ENCODE measurements at places on chromosomes 13 and 19.

- no peak for DNase-seq
Observed at GRCh38 chr13:77868717-77869116, 49.9 kb downstream of the EDNRB start.

DNA sequence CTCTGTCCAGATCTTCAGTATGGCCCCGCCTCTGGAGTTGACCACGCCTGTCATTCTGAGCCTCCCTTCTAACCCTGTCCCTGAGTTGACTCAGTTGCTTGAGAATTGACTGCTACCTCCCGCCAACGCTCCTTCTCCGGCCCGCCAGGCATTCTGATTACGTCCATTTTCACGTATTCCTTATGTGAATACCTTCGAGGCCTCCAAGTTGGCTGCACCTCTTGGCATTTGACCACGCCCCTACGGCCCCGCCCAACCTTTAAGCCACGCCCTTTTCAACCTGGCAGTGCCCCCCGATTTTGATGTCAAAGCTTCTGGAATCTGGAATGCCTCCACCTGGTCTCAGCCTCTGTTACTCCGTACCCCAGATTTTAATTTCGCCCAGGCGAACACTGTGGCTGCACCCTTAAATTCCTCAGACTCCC lies 1.7 kb upstream of the EML2 start:
- DNase-seq = no peak

GRCh38 chr19:50412419-50412818 lies 6.3 kb upstream of the SPIB start:
- no peak for DNase-seq

- no peak for DNase-seq
Observed at GRCh38 chr19:39194832-39195542, 1.8 kb upstream of the NCCRP1 start.

GRCh38 chr19:38583219-38583984 lies 34.4 kb downstream of the MAP4K1 start:
- DNase-seq = no peak

GRCh38 chr19:2140138-2140569 lies 11.2 kb downstream of the AP3D1 start:
- no peak for DNase-seq

GRCh38 chr13:92530364-92530763 lies 696.2 kb upstream of the GPC6 start:
- no peak for DNase-seq

GRCh38 chr19:32540621-32541020 lies 40.4 kb upstream of the PDCD5 start:
- no peak for DNase-seq

DNA sequence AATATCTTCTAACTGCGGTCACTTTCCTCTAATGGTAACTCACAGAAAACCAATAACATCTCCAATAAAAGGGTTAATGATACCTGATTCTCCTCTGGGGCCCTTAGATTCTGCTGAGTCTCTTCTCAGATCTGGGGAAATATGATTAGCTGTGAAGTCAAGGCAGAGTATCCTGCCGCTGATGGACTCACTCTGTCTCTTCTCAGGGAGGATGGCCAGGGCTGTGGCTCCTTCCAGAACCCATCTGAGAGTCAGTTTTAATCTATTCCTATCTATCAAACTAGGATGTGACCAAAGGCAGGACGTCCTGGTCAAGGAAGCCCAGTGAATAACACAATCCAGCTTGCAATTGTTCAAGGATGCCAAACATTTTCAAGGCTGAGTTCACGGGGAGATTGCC lies 109.8 kb downstream of the SLC10A2 start:
- no peak for DNase-seq

DNA sequence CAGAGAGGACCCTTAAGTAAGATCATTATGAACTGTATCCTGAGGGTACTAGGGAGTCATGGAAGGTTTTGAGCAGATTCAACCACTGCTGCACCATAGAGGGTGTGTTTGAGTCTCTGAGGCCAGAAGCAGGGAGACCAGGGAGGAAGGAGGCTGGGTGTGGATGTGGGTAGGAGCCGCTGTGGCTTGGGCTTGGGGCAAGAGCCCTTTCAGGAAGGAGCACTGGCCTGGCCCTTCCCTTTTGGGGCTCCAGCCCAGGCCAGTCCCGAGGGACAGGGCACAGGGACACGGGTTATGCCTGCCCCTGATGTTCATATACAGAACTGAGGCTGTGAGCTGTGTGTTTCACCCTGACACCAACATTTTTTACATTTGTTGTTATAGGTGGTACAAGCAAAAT lies 7.2 kb downstream of the CIC start:
- no peak for DNase-seq

- no peak for DNase-seq
Observed at GRCh38 chr19:43723588-43723987, 7.7 kb downstream of the IRGC start.

DNA sequence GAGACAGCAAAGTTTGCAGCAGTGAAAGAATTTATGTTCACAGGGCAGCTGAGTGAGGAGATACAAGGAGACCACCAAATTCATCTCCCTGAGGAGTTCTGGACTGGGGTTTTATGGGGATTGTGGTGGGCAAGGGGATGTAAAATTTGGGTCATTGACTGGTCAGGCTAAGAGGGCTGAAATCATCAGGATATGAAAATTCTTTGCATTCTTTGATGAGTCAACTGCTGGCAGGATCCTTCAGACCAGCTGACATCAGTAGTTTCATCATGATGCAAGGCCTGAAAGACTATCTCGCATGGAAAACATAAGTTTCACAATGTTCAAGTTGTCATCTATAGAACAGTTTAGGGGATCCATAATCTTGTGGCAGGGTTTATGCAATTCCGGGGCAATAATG lies 869.5 kb upstream of the PCDH9 start:
- DNase-seq = no peak

DNA sequence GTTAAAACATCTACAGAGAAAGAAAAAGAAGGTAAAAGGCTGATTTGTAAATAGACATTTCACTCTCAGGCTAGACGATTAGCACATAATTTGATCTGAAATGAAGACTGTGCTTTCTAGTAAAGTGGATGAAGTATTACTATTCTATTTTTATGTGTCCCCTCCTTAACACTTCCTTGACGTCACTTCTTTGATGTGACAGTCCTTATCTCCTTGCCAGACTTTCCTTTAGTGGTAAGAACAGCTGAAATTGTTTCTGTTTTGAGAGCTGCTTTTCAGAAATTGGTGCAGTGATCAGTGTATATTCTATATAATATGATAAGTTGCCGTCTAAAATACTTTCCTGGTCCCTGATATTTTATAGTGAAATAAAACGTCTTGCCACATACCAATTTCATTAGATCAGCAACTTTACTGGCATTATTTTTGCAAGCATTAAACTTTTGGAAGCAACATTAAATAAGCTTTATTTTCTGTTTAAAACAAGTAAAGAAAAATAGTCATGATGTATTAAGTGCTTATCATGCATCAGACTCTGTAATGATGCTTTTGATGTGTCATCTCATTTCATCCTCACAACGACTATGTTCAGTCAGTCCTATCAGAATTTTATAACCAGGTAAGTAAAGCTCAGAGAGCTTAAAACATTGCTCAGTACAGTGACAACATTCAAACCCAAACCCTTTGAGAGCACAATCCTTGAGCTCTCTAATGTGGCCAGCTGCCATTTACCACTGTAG lies 210.3 kb upstream of the PCDH9 start:
- DNase-seq = no peak

- no peak for DNase-seq
Observed at GRCh38 chr13:75417656-75418055, 64.3 kb downstream of the TBC1D4 start.

- no peak for DNase-seq
Observed at GRCh38 chr13:29801737-29802305, 48.6 kb downstream of the UBL3 start.

- no peak for DNase-seq
Observed at GRCh38 chr13:110308656-110309359, 1.7 kb downstream of the COL4A2 start.

GRCh38 chr13:30868799-30869470 lies 37.1 kb upstream of the MEDAG start:
- no peak for DNase-seq

DNA sequence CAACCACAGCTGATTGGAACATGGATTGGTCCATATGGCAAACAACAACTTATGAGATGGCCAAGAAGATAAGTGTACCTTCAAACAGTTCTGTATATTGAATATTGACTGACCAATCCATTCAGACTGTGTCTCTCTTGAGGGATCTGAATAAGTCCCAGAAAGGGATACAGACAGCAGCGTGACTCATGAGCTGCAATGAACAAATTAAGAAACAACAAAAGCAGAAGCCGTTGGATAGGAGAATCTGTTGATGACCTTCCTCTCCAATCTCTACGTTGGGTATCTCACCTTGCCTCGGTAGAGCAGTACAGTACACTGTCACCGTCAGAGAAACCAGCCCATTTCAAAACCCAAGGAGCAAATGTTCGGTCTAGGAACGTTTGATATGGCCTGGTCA lies 21.3 kb downstream of the MBD3L2B start:
- DNase-seq = no peak

- DNase-seq = no peak
Observed at GRCh38 chr13:35771898-35772297, 295.4 kb upstream of the MAB21L1 start.

DNA sequence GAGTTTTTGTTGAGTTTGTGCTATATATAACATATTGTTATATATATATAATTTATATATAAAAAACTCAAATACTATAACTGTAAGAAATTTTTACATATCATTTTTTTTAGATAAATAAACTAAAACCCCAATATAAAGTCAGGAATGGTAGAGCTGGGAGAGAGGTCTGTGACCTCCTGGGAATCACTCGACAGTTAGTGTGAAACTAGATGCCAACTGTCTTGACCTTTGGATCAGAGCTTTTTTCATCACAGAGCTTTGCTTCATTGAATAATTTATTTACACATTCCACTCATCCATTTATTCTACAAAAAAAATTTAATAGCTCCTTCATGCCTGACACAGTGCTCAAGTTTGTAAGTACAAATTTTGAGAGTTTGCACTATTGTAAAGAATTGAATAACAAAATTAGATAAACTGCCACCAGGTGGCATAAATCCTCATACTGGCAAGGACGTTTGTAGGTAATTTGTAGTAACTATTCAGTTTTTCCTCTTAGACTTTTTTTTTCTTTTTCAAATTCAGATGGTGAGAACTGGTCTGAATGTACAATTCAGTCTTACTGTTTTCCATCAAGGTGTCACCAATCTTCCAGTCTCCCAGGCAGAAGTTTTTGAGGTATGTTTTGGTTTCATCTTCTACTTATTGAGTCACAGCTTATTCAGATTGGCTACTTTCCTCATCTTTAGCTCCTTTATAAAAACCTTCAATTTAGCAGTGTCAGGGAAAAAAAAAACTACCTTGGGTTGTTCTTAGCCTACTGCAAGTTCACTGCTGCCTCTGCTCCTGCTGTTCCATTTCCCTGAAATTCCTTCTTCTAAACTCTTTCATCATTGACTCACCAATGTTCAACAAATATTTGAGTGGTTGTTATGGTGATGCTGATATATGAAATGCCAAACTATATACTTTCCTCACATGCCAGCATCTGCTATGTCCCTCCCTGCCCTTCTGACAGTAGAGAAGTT lies 28.7 kb downstream of the LACC1 start:
- no peak for DNase-seq

GRCh38 chr13:103531278-103531677 lies 465.1 kb upstream of the SLC10A2 start:
- DNase-seq = no peak

- DNase-seq = no peak
Observed at GRCh38 chr13:24141333-24141910, 19.1 kb upstream of the SPATA13 start.

DNA sequence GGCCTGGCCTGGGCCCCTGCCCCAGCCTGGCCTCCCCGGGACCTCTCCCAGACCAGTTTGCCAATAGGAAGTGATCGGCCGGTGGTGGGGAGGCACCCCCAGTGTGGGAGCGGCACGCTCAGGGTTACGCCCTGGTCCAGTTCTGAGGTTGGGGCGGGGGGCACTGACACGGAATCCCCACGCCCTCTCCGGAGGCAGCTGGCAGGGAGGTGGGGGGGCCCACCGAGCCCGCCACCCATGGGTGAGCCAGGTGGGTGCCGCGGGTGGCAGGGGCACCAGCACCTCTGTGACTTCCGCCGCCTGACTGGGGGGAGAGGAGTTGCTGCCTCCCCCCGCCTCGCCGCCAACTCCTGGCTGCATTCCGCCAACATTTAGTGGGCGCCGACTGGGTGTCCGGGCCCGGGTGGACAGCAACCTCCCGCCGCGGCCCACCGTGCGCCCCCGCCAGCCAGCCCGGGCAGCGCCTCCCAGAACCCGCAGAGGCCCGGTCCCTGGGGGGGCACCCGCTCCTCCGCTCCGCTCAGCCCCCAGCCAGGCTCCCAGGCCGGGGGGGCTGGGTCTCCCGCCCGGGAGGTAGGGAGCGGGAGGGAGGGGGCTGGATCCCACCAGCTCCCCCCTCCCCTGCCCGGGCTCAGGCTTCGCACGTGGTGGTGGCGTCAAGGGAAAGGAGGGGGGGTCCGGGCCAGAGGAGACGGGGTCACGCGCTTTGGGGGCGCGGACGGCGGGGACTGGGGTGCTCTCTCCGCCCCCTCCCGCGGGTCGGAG lies 2.0 kb downstream of the ZBTB7A start:
- DNase-seq = peak; percentile 65

- DNase-seq = peak; percentile 43
Observed at GRCh38 chr19:17718947-17719711, at the start of gene MAP1S. TSS of gene MAP1S (plus strand) at chr19:17719480. CDS start at chr19:17719503, 23 bp downstream.

- DNase-seq = no peak
Observed at GRCh38 chr13:23600100-23600499, 29.9 kb downstream of the TNFRSF19 start.

GRCh38 chr13:30745906-30746686 lies 10.8 kb downstream of the ALOX5AP start:
- no peak for DNase-seq

- peak; percentile 58 for DNase-seq
Observed at GRCh38 chr19:49546825-49547565, 19.2 kb downstream of the RCN3 start.

- DNase-seq = no peak
Observed at GRCh38 chr13:25846222-25846984, 205.4 kb downstream of the SHISA2 start.

DNA sequence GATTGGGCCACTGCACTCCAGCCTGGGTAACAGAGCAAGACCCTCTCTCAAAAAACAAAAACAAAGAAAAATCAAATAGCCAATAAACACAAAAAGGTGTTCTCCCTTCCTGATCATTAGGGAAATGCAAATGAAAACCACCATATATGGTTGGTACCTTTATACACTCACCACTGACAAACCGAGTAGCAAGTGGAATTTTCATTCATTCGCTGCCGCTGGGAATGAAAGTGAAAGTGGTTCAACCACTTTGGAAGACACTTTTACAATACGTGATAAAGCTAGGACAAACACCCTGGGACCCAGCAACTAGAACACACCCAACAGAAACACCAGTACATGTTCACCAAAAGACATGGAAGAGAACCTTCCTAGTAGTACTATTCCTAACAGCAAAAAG lies 21.0 kb downstream of the GRIK5 start:
- no peak for DNase-seq

DNA sequence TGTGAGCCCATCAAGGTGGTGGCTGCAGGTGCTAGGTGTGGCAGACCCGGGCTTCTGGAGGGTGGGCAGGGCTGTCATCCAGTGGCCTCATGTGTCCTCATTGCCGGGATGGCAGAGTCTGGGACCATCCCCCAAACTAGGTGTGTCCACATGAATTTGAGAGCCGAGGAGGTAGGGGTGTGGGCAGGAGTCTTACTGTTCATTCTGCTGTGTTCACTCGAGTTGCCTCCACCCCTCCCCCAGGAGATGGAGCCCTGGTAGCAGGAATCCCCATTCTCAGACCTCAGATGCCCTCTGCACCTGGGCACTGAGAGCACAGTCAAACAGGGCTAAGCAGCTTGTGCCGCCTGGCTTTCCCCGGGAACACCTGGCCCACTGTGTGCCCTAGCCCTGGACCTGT lies 22.4 kb downstream of the NAXD start:
- DNase-seq = no peak

Data from substantia nigra (tissue), 51 donors.